H9 (cell line): ENCODE measurements at places on chromosomes 3 and 15.
A peak's percentile ranks its signal among the peaks of the same experiment; 100 is the strongest.

- no peak overlapping the region for H3K4me3 ChIP-seq
- no peak for DNase-seq
- no peak overlapping the region for H3K27ac ChIP-seq
- H3K4me1 ChIP-seq = no peaks in the 10 kb centered on the region
- no peaks in the 10 kb centered on the region for H3K27me3 ChIP-seq
Measured at GRCh38 chr3:39757307-39757706, 52.1 kb upstream of the MYRIP start.

DNA sequence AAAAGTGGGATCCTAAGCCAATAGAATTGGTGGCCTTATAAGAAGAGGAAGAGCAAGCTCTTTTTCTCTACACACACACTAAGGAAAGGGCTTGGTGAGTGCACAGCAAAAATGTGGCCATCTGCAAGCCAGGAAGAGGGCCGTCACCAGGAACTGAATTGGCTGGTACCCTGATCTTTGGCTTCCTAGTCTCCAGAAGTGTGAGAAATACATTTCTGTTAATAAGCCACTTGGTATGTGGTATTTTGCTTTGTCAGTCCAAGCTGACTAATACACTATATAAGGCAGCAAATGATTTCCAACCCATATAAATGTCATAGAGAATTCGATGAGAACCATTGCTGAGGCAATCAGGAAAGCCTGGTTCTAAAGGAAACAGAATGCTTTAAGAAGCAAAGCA is 816.3 kb upstream of the SEMA6D start:
- DNase-seq = no peak
- no peaks in the 10 kb centered on the region for H3K36me3 ChIP-seq
- H3K4me1 ChIP-seq = no peaks in the 10 kb centered on the region
- H3K27ac ChIP-seq = no peak overlapping the region
- no peaks in the 10 kb centered on the region for H3K27me3 ChIP-seq
- no peak overlapping the region for H3K4me3 ChIP-seq

GRCh38 chr3:32026593-32026992 is 45.0 kb downstream of the ZNF860 start:
- no peak overlapping the region for H3K27ac ChIP-seq
- no peaks in the 10 kb centered on the region for H3K36me3 ChIP-seq
- no peaks in the 10 kb centered on the region for H3K4me1 ChIP-seq
- no peak for DNase-seq

- no peak overlapping the region for H3K4me3 ChIP-seq
- H3K4me1 ChIP-seq = no peaks in the 10 kb centered on the region
- no peak for DNase-seq
- H3K36me3 ChIP-seq = no peaks in the 10 kb centered on the region
- H3K27me3 ChIP-seq = no peaks in the 10 kb centered on the region
- no peak overlapping the region for H3K27ac ChIP-seq
Measured at GRCh38 chr3:182436547-182436946, 356.8 kb upstream of the ATP11B start.

- H3K27me3 ChIP-seq = no peaks in the 10 kb centered on the region
- H3K36me3 ChIP-seq = no peaks in the 10 kb centered on the region; the same call in 2 of the 3 replicates
- H3K27ac ChIP-seq = no peak overlapping the region
- DNase-seq = no peak
- H3K4me1 ChIP-seq = peaks cover 9% of the 10 kb centered on the region; the same call in 1 of the 2 replicates
Measured at GRCh38 chr3:65905771-65906170, 132.9 kb downstream of the MAGI1 start.

DNA sequence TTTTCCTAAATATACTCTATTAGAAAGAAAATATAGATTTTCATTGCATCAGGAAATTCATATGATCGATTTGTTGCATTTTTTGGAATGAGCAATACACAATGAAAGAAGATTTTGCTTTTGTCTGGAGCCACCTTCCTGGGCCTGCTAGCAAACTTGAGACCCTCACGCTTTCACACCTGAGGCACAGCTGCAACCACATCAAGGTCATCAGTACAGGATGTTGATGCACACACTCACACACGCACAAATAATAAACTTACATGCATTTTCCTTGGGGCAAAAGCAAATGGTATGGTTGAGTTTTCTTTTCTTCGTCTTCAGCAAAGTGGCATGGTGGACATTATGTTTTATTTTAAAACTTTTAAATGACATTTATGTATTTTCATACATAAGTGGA is 64.8 kb upstream of the SATB1 start:
- H3K4me1 ChIP-seq = no peaks in the 10 kb centered on the region
- H3K36me3 ChIP-seq = no peaks in the 10 kb centered on the region
- no peak overlapping the region for H3K27ac ChIP-seq
- no peak overlapping the region for H3K4me3 ChIP-seq

GRCh38 chr3:177665122-177665808 is 468.0 kb upstream of the TBL1XR1 start:
- H3K27me3 ChIP-seq = no peaks in the 10 kb centered on the region
- DNase-seq = no peak
- H3K27ac ChIP-seq = no peak overlapping the region

GRCh38 chr15:75640483-75641178 is 607 bp upstream of the IMP3 start:
- DNase-seq = no peak
- H3K27ac ChIP-seq = peak overlapping the region; percentile 75
- no peaks in the 10 kb centered on the region for H3K27me3 ChIP-seq
- H3K36me3 ChIP-seq = peaks cover 10% of the 10 kb centered on the region; the same call in 2 of the 3 replicates
- H3K4me1 ChIP-seq = no peaks in the 10 kb centered on the region

DNA sequence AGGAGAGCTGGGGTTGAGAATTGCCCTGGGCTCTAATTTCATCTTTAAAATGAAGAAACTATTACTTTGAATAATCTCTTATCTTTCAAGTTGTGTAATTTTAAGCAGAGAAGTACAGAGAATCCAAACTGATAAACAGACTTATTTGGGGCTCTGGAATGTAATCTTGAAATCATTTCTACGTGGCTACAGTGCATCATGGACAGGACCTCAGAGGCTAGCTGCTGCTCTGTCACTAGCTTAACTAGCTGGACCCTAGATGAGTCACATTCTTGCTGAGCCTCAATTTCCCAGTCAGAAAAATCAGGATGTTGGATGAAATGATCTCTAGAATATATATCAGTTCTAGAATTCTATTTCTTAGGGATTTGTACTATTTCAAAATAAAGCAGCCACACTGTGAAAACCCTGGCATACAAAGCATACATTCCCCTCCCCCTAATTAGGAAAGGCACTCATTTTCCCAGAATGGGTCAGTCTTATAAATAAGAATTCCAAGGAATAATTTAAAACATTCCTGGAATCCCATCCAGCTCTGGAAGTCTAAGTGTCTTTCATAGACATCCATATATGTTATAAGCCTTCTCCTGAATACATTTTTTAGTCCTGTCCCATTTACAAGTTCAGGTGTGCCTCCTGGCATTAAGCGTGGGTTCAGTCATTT is 47.2 kb downstream of the RASGRP1 start:
- H3K4me1 ChIP-seq = peaks cover 14% of the 10 kb centered on the region; the same call in 1 of the 2 replicates
- no peaks in the 10 kb centered on the region for H3K36me3 ChIP-seq
- no peak overlapping the region for H3K27ac ChIP-seq
- H3K27me3 ChIP-seq = no peaks in the 10 kb centered on the region
- no peak for DNase-seq

DNA sequence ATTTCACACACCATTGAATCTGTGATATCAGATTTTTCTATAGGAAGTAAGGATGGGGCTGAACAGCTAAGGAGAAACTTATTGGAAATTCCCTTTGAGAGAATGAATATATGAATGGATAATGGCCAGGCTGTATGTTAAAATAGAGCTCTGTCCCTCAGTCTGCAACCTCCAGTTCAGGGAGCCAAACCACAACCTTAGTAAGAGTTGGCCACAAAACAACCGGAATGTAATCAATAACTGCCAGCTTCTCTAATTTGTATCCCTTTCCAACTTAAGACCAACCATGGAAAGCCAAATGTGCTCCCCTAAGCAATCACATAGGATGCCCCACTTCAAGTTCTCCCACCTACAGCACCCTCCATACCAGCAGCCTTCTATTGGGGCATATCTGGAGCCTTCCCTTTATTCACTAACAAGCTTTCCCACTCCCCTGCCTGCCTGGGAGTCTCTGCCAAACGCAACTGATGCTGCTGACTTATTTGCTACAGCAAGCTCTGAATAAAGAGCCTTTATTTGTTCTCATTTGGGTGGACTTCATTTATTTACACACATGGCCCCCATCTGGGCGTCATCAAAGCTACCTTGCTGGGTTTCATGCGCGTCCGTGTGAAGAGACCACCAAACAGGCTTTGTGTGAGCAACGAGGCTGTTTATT is 75.4 kb upstream of the LARS2 start:
- H3K4me3 ChIP-seq = peak overlapping the region; percentile 73
- peak overlapping the region; percentile 12 for H3K27ac ChIP-seq
- no peaks in the 10 kb centered on the region for H3K27me3 ChIP-seq
- H3K36me3 ChIP-seq = peaks cover 12% of the 10 kb centered on the region
- peaks cover 19% of the 10 kb centered on the region for H3K4me1 ChIP-seq
- no peak for DNase-seq

GRCh38 chr3:44535364-44535763 is 19.6 kb upstream of the ZKSCAN7 start:
- no peak overlapping the region for H3K4me3 ChIP-seq
- no peaks in the 10 kb centered on the region for H3K27me3 ChIP-seq
- H3K36me3 ChIP-seq = no peaks in the 10 kb centered on the region
- no peak for DNase-seq
- no peak overlapping the region for H3K27ac ChIP-seq

- H3K27ac ChIP-seq = no peak overlapping the region
- H3K4me1 ChIP-seq = no peaks in the 10 kb centered on the region
- H3K4me3 ChIP-seq = no peak overlapping the region
Measured at GRCh38 chr3:60444898-60445437, 806.3 kb downstream of the FHIT start.

DNA sequence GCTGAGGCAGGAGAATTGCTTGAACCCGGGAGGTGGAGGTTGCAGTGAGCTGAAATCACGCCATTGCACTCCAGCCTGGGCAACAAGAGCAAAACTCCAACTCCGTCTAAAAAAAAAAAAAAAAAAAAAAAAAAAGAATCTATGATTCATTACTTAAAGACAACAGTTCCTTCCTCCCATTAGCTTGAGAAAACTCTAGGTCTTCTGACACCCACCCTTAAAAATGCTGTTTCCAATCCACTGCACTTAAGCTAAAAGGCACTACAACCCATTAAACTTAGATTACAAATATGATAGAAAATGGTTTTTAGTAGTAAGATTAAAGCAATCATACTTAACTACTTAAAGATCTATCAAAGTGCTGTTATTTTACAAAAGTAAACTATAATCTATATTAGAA is 40.0 kb upstream of the BHLHE40 start:
- H3K4me3 ChIP-seq = no peak overlapping the region
- H3K36me3 ChIP-seq = no peaks in the 10 kb centered on the region
- H3K27ac ChIP-seq = no peak overlapping the region
- no peaks in the 10 kb centered on the region for H3K27me3 ChIP-seq
- no peak for DNase-seq

DNA sequence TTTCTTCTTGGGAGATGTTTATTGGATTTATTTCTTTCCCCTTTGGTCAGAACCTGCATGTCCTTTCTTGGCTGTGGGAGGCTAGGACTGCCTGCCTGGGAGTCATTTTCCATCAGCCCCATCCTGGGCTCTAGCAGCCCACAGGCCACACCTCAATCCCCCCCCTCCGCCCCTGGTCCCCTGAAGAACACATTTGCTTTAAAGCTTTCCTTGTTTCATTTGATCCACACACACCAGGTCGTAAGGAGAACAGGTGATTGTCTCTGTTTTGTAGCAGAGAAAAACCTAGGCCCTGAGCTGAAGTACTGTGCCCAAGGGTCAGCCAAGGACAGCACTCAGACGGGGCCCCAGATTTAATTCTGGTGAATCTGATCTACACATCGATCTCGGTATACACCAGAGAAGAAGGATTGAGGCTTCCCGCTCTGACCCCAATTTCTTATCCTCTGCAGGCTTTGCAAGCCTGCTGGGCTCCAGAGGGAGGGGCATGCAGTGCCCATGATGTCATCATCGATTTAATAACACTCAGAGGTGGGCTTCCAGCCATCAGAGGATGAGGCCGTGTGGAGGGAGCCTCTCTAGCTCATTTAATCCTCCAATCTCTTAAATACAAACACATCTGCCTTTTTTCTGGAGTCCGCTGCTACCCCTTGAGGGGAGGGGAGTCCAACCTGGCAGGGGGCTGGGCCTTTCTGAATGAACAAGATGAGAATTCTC is 1.7 kb upstream of the CLN6 start:
- H3K4me1 ChIP-seq = peaks cover 12% of the 10 kb centered on the region; the same call in 1 of the 2 replicates
- H3K4me3 ChIP-seq = peak overlapping the region; percentile 71; the same call in 2 of the 3 replicates
- DNase-seq = no peak
- H3K27me3 ChIP-seq = no peaks in the 10 kb centered on the region
- peaks cover 6% of the 10 kb centered on the region; the same call in 1 of the 3 replicates for H3K36me3 ChIP-seq

DNA sequence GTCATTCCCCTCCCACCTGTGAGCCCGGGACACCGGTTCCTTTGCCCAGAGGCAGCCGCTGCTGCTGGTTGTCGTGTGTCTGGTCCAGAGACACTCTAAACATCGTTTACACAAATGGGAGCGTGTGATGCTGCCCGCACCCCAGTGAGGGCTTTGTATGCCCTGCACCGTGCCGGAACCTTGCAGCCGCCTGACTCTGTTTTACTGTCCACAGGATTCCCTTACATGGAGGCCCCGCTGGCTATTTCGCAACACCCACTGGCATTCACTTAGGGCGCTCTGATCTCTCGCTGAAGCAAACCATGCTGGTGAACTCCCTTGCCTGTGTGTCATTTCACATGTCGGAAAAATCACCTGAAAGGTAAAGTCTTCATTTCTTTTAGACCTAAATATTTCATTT is 100.8 kb upstream of the SLC6A6 start:
- DNase-seq = no peak
- H3K27me3 ChIP-seq = no peaks in the 10 kb centered on the region; the same call in 1 of the 2 replicates
- no peak overlapping the region for H3K4me3 ChIP-seq
- H3K4me1 ChIP-seq = no peaks in the 10 kb centered on the region; the same call in 1 of the 2 replicates
- no peak overlapping the region for H3K27ac ChIP-seq

DNA sequence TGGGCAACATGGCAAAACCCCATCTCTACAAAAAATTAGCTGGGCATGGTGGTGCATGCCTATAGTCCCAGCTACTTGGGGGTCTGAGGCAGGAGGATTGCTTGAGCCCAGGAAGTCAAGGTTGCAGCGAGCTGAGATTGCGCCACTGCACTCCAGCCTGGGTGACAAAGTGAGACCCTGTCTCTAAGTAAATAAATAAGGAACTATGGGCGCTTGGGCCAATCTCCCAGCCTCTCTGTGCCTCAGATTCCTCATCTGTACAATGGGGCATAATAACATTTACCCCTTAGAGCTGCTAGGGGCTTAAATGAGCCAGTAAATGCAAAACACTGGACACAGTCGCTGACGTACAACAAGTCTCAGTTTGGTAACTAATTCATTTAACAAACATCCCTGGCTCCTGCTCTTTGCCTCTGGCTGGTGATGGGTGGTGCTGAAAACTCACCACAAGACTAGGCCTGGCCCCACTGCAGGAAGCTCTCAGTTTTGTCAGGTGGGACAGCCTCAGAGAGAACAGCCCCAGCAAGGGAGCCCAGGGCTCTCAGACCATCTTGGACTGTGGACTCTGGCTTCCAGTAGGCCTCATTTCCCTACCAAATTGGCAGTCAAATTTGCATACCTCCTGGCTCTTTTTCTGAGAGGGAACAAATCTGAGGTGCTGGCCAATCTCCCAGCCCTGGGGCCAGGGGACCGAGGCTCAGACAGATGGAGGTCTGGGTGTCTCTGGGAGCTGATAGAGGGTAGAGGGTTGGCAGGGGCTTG is 6.4 kb upstream of the TBC1D2B start:
- no peak overlapping the region for H3K27ac ChIP-seq
- no peaks in the 10 kb centered on the region for H3K4me1 ChIP-seq
- H3K4me3 ChIP-seq = no peak overlapping the region
- no peaks in the 10 kb centered on the region for H3K27me3 ChIP-seq
- no peak for DNase-seq
- no peaks in the 10 kb centered on the region for H3K36me3 ChIP-seq

- H3K4me1 ChIP-seq = no peaks in the 10 kb centered on the region
- no peak for DNase-seq
- H3K36me3 ChIP-seq = no peaks in the 10 kb centered on the region; the same call in 2 of the 3 replicates
Measured at GRCh38 chr15:95616306-95616705, 714.2 kb upstream of the NR2F2 start.
